Upper lobe of right lung (tissue), 1 donor: ENCODE measurements at places on chromosomes 13 and 19. TPM values are rescaled to one million over a fixed set of nuclear protein-coding genes. Genes with fewer than 3 reads are reported as not detected.
A peak's percentile ranks its signal among the peaks of the same experiment; 100 is the strongest.

GRCh38 chr19:50252111-50252886 lies 48.9 kb downstream of the MYH14 start:
- no peaks in the 10 kb centered on the region for H3K4me1 ChIP-seq
- no peak overlapping the region for H3K4me3 ChIP-seq
- no peaks in the 10 kb centered on the region for H3K27me3 ChIP-seq
- DNase-seq = no peak
- H3K27ac ChIP-seq = no peak overlapping the region

- H3K27ac ChIP-seq = no peak overlapping the region
- no peaks in the 10 kb centered on the region for H3K36me3 ChIP-seq
- no peak overlapping the region for H3K4me3 ChIP-seq
- no peaks in the 10 kb centered on the region for H3K4me1 ChIP-seq
Measured at GRCh38 chr13:64912141-64912540, 2318.0 kb downstream of the PCDH9 start.

GRCh38 chr19:16586991-16587832 lies 15.0 kb upstream of the SLC35E1 start:
- H3K36me3 ChIP-seq = no peaks in the 10 kb centered on the region
- H3K27ac ChIP-seq = peak overlapping the region; percentile 49
- no peak for DNase-seq
- H3K4me3 ChIP-seq = peak overlapping the region; percentile 25

FAM216B gene
- total RNA-seq = not detected

DNASE2 gene
- total RNA-seq = 61.0 TPM

KANK2 gene
- 268 TPM for total RNA-seq

TUBB4A gene
- total RNA-seq = 0.58 TPM

RNF225 gene
- 0.55 TPM for total RNA-seq

DNA sequence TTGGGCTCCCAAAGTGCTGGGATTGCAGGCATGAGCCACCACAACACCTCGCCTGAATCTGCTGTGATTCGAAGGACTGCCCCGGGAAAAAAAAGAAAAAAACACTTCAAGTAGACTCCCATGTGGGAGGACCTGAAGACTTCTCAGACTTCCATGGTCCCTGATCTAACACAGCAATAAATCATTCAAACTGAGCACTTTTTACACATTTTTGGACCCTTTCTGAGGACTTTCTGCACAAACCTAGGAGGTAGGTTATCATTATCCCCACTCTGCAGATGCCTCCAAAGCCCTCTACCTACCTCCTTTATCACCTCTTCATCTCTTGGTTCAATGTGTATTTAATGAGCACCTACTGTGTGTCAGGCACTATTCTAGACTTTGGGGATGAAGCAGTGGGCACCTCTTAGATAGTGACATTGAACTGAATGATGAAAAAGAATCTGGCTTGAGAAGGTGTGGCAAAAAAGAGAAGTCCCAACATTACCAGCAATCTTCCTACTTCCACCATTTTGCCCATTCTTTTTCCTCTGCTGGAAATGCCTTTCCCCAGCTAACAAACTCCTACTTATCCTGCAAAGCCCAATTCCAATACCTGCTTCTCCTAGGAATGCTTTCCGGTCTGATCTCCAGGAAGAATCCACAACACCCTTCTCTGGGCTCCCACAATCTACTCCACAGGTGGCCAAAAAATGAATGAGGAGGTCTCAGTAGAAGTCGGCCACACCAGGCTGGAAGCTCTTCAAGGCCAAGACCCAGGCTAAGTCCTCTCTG lies 1.6 kb upstream of the CLPP start:
- no peak overlapping the region for H3K27ac ChIP-seq
- DNase-seq = no peak
- peaks cover 9% of the 10 kb centered on the region for H3K36me3 ChIP-seq

MYBPC2 gene
- total RNA-seq = 0.12 TPM

GRCh38 chr19:47700934-47701716 lies 12.1 kb upstream of the EHD2 start:
- H3K4me3 ChIP-seq = no peak overlapping the region
- peaks cover 45% of the 10 kb centered on the region for H3K36me3 ChIP-seq
- H3K27ac ChIP-seq = no peak overlapping the region
- no peak for DNase-seq
- no peaks in the 10 kb centered on the region for H3K4me1 ChIP-seq

PLA2G4C gene
- total RNA-seq = 14.7 TPM

- no peak overlapping the region for H3K27ac ChIP-seq
- H3K27me3 ChIP-seq = no peaks in the 10 kb centered on the region
- H3K4me1 ChIP-seq = no peaks in the 10 kb centered on the region
Measured at GRCh38 chr19:23183251-23183650, 66.4 kb downstream of the ZNF730 start.

DNA sequence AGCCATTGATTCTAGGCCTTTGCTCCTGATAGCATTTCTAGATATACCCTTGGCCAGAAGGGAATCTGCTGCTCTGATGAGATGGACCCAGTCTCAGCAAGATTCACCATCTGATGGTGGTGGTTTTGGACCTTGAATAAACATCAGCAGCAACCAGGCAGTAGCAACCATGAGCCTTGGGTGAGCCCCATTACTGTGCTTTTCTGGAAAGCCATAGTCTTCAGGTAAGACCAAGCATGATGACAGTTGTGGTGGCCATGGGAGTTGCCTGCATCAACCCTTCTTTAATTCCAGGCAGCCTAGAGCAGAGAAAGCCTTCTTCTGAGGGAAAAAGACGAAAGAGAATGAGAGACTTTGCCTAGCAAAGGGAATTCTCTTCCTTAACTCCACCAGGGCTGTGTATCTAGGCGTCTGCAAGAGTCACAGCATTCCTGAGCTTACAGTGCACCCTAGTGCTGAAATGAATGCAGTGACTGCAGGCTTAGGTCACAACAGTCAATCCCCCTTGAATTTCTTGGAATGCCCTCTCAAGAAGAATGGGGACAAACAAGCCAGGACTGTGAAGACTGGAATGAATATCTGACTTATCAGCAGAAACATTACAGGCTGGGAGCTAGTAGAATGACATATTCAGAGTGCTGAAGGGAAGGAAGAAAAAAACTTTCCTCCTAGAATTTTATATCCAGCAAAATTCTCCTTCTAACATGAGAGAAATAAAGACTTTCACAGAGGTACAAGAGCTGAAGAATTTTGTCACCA lies 942.4 kb upstream of the PCDH20 start:
- H3K4me3 ChIP-seq = no peak overlapping the region
- no peak for DNase-seq
- no peak overlapping the region for H3K27ac ChIP-seq
- no peaks in the 10 kb centered on the region for H3K4me1 ChIP-seq
- no peaks in the 10 kb centered on the region for H3K27me3 ChIP-seq

DNA sequence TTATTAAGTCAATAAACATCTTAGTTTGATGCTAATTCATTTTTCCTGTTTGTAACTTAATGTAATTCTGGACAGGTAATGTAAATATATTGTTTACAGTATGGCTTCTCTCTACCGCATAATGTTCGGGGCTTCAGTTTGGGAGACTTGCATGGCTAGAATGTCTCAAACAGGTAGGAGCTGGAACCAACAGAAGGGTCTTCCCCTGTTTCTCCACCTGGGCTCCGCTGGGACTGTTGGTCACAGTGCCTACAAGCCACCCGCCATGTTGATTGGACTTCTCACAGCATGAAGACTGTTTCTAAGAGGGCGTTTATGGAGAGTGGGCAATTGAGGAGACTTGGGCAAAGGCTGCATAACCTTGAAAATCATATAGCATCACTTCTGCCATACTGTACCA lies 148.6 kb downstream of the UFM1 start:
- H3K27me3 ChIP-seq = no peaks in the 10 kb centered on the region
- no peaks in the 10 kb centered on the region for H3K4me1 ChIP-seq
- H3K4me3 ChIP-seq = no peak overlapping the region
- no peak overlapping the region for H3K27ac ChIP-seq
- H3K36me3 ChIP-seq = no peaks in the 10 kb centered on the region

CCL25 gene
- not detected for total RNA-seq

GRCh38 chr13:46389457-46390451 lies 2.7 kb upstream of the RUBCNL start:
- H3K4me3 ChIP-seq = no peak overlapping the region
- peaks cover 23% of the 10 kb centered on the region for H3K27me3 ChIP-seq
- DNase-seq = no peak
- H3K36me3 ChIP-seq = no peaks in the 10 kb centered on the region
- H3K4me1 ChIP-seq = peaks cover 22% of the 10 kb centered on the region

- H3K4me3 ChIP-seq = no peak overlapping the region
- no peaks in the 10 kb centered on the region for H3K36me3 ChIP-seq
- H3K4me1 ChIP-seq = peaks cover 43% of the 10 kb centered on the region
- no peak for DNase-seq
Measured at GRCh38 chr13:97117388-97117910, 104.7 kb upstream of the MBNL2 start.

DNA sequence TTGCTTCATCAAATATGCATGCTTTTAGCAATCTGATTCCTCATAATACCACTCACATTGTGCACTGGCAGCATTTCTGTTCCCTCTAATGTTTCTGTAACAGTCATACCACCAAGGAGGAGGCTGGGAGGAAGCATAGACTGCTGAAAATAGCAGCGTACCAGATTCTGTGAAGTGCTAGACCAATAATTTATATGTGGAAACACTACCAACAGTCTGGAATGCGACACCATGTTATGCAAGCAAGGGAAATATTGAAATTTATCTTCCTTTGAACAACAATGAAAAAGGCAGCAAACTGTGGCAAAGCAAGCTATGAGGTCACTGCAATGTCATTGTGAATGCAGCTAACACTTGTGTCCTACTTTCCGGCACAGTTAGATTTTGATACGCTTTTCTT lies 1388.0 kb downstream of the EFNB2 start:
- no peak for DNase-seq
- H3K4me3 ChIP-seq = no peak overlapping the region
- no peaks in the 10 kb centered on the region for H3K4me1 ChIP-seq
- H3K36me3 ChIP-seq = no peaks in the 10 kb centered on the region
- no peaks in the 10 kb centered on the region for H3K27me3 ChIP-seq

ICAM4 gene
- 11.1 TPM for total RNA-seq

- peak within 1 kb of the TSS; percentile 28 for H3K27ac ChIP-seq
- peak; percentile 95 for DNase-seq
- H3K4me3 ChIP-seq = peak within 1 kb of the TSS; percentile 57
- no peaks in the 10 kb centered on the region for H3K27me3 ChIP-seq
- peaks cover 10% of the 10 kb centered on the region for H3K4me1 ChIP-seq
- H3K36me3 ChIP-seq = no peaks in the 10 kb centered on the region
Measured at GRCh38 chr19:48933382-48933932, at the start of gene DHDH. Gene DHDH, plus strand, starts transcription at chr19:48933699. Its CDS starts 23 bp downstream, at chr19:48933722.

ZNF285 gene
- 2.0 TPM for total RNA-seq

- no peaks in the 10 kb centered on the region for H3K36me3 ChIP-seq
- H3K4me1 ChIP-seq = peaks cover 61% of the 10 kb centered on the region
- H3K27me3 ChIP-seq = no peaks in the 10 kb centered on the region
- H3K4me3 ChIP-seq = peak within 1 kb of the TSS; percentile 54
- peak; percentile 87 for DNase-seq
Measured at GRCh38 chr19:48325265-48325910, at the start of gene EMP3. Gene EMP3, plus strand, starts transcription at chr19:48325552. Its CDS starts 1,293 bp downstream, at chr19:48326845.
